ENCODE measurements at places on chromosomes 4 and X. TPM values are rescaled to one million over a fixed set of nuclear protein-coding genes. Genes with fewer than 3 reads are reported as not detected.

Gene SOWAHB
- 6.5 TPM for total RNA-seq

Gene ESX1
- total RNA-seq, result not detected

Gene FANCB
- total RNA-seq, result not detected

Gene HEPH
- total RNA-seq, result 38.8 TPM

Gene ADH6
- not detected for total RNA-seq

GRCh38 chr4:54065282-54066087, 1.1 kb upstream of the CHIC2 start:
- no peak for DNase-seq

DNA sequence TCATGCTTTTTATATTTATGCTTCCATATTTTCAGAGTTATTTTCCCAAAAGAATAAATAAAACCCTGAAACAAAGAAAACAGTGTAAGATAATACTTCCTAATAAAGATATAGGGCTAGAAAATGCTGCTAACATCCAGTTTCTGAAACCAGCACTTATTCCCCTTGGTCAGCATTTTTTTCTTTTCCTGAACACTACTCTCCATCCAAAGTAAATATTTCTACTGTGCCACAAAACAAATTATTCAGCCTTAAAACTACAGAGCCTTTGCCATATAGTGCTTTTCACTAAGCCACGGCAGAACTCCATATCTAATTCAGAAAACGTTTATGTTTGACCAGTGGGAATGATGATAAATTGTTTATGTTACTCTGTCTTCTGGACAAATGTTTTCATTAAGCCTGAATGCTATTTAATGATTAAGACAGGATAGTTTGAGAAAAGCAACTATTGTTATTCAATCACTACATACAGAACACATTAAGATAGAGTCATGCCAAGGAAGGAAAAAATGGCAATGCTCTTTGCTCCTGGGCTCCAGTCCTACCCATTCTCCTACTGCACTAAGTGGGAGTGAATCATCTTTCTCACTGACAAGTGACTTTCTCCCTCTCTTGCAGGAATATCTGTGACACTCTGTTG, 723.9 kb downstream of the FAT4 start:
- DNase-seq, result no peak

GRCh38 chrX:17020851-17021821, 74.7 kb downstream of the REPS2 start:
- no peak for DNase-seq

DNA sequence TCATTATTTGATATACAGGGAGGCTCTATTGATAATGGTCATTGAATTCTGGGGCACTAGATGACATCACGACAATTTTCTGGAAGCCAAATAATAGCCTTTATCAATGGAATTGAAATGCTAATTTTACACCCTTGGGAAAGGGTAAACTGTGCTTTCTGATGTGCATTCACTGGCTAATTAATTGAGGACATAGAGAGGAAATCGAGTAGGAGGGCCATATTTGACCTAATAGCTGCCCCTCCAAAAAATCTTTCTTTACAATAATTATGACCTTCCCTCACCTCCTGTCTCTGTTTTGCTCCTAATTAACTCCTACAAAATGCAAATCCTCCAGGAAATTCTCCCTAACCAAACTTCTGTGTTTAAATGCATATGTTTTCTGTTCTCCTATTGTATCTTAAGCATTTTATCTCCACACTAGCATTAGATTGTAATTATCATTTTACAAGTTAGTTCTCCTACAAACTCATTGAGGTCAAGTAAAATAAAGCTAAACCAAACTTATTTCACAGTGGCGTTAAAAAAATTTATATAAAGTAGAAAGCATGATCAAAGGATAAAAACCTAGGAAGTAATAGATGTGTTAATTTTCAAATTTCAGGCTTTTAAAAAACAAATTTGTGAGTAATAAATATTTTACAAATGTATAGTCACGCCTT, 1414.0 kb upstream of the AGA start:
- no peak for DNase-seq

- no peak for DNase-seq
Measured at GRCh38 chrX:19659929-19660328, 144.6 kb upstream of the MAP3K15 start.

- DNase-seq, result no peak
Measured at GRCh38 chr4:52248820-52249219, 197.7 kb downstream of the SPATA18 start.

GRCh38 chr4:56844802-56845580, 23.5 kb upstream of the SPINK2 start:
- no peak for DNase-seq

- DNase-seq, result no peak
Measured at GRCh38 chr4:5812506-5813229, 80.2 kb downstream of the CRMP1 start.

All from ascending aorta (tissue), 2 donors.